Posterior cingulate gyrus (tissue), 11 donors: ENCODE measurements at places on chromosomes 16 and 17.

GRCh38 chr17:76382351-76382802, 2.0 kb upstream of the SPHK1 start:
- DNase-seq, result no peak

GRCh38 chr17:80751070-80751945, 206.7 kb downstream of the RPTOR start:
- DNase-seq, result peak; percentile 69

DNA sequence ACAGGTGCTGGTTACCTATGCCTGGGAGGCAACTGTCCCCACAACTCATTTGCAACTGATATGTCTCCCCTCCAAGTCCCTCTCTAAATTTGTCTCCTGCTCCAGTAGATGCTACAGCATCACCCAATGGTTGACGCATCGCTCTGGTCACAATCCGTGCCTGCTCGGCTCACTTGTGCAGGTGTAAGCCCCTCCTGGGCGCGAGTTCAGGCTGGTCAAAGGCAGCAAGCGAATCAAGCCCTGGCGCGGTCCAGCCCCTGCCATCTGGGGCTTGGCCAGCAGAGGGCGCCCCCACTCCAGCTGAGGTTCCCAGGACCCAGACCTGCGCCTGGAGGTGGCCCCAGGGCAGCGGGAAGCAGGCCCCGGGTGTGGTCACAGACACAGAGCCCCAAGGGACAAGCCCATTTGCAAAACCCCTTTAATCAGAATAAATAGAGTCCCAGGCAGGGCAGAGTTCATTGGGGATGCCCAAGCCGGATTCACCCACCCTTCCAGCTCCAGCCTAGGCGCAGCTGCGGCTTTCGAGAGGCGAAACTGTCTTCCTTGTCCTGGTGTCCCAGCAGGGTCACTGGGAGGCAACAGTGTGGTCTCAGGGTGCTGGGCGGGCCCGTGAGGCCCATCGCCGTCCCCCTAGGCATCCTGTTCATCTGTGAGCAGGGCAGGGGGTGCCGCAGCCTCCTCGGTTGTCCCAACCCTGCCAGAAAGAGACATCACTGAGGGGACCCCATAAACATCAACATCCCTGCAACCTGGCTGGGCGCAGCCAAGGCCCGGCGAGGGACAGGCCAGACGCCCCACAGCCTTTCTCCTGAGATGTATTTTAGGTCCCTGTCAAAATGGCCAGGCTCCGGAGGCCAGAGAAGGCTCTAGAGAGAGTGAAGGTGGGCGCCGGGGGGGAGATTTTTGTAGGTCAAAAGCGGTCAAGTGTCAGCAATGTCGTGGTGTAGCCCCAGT, 15.8 kb downstream of the TMC6 start:
- DNase-seq, result peak; percentile 68

DNA sequence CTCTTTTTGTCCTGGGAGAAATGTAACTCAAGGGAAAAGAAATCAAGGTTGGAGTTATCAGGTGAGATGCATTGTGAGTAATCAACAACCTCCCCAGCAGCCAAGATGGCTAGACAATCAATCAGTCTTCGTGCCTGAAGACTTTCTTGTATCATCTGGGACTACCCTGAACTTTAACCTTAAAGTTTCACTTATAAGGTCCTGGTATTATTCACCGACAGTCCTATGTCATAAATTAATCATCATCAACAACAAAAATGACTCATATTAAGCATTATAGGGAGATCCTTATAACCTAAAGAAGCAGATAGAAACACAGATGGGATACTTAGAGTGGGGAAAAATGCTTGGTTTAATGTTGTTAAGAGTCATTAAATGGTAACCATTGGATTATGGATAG, 7.7 kb upstream of the TEKT3 start:
- no peak for DNase-seq

GRCh38 chr16:73057291-73058210, 9.6 kb upstream of the ZFHX3 start:
- no peak for DNase-seq

- DNase-seq, result no peak
These were observed 302.7 kb downstream of the MAP2K6 start for GRCh38 chr17:69717214-69717613.

DNA sequence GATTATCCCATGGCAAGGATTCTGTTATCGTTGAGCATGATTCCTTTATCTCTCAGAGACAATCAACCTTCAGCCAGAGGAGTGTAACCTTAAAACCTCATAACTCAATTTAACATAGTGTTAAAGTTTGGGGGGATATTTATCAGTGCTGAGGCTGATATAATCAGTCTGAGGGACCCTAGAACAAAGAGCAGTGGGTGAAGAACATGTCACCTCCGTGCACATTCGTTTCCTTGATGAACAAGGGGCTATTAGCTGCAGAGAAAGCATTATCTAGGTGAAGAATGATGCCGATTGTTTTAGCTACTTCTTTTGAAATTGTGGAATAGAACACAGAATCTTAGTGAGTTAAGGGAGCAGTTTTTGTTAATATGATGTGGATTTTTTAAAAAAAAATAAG, 99.1 kb downstream of the SKAP1 start:
- DNase-seq, result no peak

DNA sequence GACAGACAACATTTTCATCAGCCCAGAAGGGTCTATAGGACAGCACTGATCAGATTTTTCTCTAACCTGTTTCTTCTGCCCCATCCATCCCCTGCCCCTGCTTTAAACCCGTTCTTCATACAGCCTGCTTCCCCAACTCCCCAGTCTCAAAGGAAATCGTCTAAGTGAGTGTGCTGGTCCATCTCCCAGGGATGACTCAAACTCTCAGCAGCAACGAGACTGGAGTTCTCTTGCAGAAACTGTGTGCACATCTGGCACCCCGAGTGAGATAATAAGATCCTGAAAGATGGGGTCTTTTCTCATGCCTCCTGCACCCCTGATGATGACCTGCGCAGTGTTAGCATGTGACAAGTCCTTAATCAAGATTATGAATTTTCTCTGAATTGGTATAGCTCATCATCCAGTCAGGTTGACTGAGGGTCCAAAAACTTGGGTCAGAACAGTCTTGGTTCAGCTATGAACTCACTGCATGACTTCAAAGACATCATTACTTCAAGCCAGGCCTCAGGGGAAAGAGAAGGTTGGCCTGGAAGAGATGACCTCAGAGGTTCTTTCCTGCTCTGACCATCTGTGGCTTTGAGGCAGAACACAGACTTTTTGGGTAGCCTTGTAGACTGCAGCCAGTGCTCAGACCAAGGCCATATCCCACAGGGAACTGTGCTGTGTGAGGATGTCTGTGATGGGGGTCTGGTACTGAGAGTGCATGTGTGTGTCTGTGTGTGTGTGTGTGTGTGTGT, 117.9 kb downstream of the SPACA3 start:
- no peak for DNase-seq

- DNase-seq, result no peak
These were observed 9.6 kb downstream of the GPRC5B start for GRCh38 chr16:19874851-19875546.

- DNase-seq, result peak; percentile 73
These were observed 76.6 kb downstream of the ABCC6 start for GRCh38 chr16:16146380-16147315.

DNA sequence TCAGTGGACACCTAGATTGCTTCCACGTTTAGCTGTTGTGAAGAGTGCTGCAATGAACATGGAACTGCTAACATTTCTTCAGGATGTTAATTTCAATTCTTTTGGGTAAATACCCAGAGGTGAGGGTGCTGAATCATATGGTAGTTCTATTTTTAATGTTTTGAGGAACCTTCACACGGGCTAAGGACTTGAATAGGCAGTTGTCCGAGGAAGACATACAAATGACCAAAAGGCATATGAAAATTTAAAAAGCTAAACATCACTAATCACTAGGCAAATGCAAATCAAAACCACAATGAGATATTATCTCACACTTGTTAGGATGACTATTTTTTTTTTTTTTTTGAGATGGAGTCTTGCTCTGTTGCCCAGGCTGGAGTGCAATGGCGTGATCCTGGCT, 173.3 kb downstream of the PRKCB start:
- no peak for DNase-seq

- DNase-seq, result no peak
These were observed 166.0 kb upstream of the ZFHX3 start for GRCh38 chr16:73213732-73214455.

DNA sequence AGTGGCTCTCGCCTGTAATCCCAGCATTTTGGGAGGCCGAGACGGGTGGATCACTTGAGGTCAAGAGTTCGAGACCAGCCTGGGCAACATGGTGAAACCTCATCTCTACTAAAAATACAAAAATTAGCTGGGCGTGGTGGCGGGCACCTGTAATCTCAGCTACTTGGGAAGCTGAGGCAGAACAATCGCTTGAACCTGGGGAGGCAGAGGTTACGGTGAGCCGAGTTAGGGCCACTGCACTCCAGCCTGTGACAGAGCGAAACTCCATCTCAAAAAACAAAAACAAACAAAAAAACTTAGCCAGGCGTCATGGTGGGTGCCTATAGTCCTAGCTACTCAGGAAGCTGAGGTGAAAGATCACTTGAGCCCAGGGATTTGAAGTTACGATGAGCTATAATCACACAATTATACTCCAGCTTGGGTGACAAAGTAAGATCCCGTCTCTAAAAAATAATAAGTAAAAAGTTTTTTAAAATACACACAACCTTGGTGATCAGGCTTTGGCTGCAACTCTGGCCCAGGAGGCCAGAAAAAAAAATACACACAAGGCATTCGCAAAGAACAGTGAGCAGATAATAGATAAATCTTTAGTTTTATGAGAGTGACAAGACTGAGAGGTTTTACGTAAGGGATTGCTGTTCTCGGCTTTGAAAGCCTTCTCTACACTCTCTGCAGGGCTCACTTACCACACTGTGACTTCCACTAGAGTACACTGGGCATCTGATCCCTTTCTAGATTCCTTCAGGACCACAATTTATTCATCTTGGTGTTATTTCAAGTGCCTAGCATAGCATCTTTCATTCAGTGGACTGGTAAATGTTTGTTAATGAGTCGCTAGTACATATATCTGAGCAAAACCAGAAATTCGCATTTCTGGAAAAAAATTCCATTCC, 5.9 kb downstream of the GSPT1 start:
- DNase-seq, result no peak

- DNase-seq, result no peak
These were observed 15.5 kb downstream of the ERCC4 start for GRCh38 chr16:13935408-13935807.

DNA sequence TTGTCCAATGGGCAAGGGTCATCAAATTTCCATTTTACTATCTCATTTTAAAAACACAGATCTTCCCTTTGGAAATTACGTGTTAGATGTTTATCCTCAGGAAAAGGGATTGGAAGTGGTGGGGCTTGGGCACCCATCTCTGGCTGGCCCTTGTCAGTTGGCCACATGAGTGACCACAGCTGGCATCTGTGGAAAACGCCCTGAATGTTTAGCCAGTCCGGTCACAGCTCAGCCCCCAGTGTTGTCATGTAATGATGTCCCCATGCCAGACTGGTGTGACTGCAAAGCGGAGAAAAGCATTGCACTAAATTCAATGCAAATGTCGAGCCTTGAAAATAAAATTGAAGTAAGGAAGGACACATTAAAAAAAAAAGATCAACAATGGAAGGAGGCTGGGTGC, 53.0 kb downstream of the TMC6 start:
- DNase-seq, result peak; percentile 53

GRCh38 chr17:30116345-30116660, 313 bp upstream of the NSRP1 start:
- DNase-seq, result no peak

DNA sequence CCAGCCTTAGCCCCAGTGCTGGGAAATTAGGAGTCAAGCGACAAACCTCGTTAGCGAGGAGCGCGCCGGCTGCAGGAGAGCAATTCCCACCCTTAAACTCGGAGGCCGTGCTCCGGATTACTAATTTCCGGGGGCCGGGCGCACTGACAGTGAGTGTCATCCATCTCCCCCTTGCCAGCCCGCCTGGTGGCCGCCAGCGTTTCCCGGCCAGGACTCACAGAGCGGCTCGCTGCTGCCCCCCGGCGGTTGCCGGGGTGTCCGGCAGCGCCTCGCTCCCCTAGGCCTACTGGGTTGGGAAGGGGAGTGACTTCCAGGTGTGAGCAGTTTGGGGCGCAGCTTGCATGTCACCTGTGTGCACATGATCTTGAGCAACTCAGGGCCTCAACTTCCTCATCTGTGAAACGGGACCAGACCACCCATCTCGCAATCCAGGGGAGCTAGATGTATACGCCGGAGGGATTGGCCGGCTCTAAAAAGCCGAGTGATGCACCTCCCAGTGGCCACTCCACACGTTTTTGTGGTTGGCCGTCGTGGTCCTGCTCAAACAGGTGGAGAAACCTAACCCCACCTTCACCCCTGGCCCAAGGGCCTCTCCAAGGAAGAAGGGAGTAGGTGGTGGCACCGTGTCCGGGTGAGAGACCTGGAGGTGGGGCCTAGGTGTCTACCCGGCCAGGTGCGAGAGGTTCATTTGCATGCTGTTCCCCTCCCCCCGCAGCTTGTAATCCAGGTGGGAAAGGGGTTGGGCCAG, 2.5 kb upstream of the GSE1 start:
- DNase-seq, result peak; percentile 98

GRCh38 chr17:67482764-67483163, 105.7 kb downstream of the PITPNC1 start:
- DNase-seq, result no peak

DNA sequence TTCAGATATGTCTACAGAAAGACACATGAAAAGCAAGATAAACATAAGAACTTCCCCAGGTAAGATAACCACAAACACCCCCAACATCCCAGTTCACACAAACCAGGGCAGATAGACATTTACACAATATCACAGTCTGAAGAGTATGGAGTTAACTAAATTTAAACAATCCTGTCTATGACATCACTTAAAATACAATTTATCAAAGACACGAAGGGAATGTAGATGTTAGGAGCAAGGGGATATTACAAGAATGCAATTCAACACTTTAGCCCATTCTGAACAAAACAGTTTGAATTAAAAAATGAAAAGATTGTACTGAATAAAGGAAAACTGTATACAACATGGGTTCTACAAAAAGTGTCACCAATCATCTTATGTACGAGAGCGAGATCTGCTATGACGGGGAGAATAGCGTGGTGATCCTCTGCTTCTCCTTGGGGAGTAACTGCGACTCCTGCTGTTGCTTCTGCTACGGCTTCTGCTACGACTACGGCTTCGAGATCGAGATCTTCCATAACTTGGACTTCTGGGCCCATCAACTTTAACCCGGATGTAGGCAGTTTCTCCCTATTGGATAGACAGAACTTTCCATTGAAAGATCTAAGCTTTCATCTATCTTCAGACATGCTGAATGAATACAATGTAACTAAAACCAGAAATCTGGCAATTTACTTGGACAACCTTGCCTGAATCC, 1.9 kb downstream of the SRSF1 start:
- DNase-seq, result no peak
